ENCODE measurements at places on chromosomes 5 and 9.

DNA sequence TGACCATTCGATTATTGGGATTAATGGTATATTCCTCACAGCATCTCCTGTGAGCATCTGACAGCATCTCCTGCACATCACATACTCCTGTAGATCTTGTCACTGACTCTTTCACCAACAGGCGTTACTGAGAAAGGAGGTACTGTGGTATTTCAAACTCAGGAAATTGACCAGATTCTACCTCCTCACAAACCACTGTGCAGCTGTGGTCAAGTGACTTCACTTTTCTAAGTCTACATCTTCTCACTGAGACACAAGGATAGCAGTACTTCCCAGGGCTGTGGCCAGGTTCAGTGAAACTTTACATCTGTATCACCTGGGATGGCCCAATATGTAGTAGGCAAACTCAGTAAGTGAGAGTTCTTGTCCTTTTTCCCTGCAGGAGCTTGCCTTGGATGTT, 332.3 kb upstream of the ADAMTSL1 start:
- DNase-seq: no peak

- no peak for DNase-seq
Measured at GRCh38 chr5:126543660-126544059, 51.4 kb downstream of the ALDH7A1 start.

GRCh38 chr9:134891053-134891452, 10.4 kb downstream of the FCN2 start:
- no peak for DNase-seq

DNA sequence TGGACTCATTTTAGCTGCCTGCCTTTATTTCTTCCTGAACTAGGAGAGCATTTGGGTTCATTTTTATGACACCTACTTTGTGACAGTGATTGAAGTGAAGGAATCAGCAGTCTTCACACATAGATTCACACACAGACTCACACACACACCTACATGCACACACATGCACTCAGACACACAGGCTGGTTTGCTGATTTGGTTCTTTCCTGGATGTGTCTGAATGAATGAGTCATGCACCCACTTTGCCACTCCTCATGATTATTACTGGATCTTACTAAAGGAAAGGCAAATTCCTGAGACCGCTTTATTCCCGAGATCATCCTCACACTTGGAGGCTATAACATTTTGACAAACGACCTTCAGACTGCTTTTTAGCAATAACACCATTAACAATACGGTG, 529.5 kb downstream of the AGTPBP1 start:
- no peak for DNase-seq

DNA sequence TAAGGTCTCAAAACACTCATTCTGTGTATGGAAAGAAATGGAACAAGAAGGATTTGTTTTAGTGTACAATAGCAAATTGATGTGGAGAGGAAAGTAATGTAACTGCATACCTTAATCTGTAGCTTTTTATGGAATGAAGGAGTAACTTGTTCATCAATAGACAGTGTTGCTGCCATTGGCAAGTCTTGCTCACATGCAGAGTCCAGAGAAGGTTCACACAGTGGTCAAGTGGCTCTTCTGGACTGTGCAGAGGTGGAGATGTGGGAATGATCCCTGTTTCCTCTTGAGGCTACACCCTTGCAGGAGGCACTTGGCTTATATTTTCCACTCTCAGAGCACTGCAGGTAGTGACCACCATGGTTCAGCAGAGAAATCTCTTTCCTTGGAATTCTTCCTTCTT, 132.9 kb upstream of the ANKH start:
- DNase-seq: no peak

- no peak for DNase-seq
Measured at GRCh38 chr9:80066931-80067330, 495.2 kb downstream of the TLE4 start.

GRCh38 chr9:2493109-2493508, 128.5 kb upstream of the VLDLR start:
- no peak for DNase-seq

DNA sequence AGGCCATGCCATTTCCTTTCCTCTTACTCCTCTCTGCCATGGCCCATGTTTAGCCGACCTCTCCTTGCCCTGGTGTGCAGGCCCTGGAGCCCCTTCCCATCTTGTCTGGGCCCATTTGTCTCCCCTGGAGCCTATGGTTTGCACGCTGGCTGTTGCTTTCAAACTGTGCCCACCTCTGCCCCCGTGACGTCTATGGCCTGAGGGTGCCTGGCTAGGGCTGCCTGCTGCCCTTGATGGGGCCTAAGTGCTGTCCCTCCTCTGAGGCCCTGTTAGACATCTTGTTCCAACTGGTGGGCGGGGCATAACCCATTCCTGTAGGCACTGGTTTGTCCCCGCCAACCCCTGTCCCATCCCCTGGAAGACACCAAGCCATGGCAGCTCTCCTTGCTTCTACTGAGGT, 22.7 kb upstream of the ENHO start:
- no peak for DNase-seq

DNA sequence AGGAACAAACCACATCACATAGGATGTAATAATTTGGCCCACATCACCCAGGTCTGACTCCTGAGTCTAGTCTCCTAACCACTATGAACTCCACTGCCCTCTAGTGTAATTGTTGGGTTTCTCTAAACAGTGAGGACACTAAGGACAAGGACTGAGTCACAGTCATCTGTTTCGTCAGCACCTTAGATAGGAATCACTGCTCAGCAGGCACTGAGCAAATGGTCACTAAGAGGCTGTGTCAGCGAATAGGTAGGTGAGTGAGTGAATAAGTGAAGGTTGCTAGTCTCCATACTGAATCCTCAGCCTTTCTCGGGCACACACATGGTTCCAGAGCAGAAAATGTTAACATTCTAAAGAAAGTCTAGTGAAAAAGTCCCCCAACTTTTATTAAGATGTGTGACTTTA, 278.6 kb downstream of the SPOCK1 start:
- DNase-seq: no peak

GRCh38 chr5:120304663-120305062, 159.4 kb upstream of the PRR16 start:
- no peak for DNase-seq

DNA sequence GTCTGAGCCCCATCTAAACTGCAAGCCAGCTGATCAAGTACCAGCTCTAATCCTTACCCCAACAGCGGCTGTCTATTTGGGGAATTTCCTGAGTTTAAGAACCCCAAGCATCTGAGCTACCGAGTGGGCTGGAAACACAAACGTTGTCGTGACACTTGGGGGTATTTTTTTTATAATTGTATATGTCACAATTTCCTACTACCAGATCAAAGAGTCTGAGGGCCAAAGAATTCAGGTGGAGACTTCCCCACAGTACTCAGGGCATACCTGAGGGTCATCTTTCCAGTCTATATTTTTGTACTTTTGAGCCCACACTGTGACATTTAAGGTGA, 42.8 kb downstream of the PTTG1 start:
- no peak for DNase-seq

DNA sequence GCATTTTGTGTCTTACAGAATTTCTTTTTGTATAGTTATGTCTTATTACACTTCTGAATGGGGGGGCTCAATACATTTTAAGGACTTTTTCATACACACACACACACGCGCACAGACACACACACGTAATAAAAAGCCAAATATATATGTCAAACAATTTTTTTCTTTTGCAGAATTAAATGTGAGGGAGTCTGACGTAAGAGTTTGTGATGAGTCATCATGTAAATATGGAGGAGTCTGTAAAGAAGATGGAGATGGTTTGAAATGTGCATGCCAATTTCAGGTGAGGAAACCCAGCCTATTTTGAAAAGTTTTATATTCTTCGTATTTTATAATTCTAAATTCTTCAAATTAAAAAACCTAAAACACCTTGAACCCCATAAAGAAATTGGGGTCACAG, 25.6 kb downstream of the TMEFF1 start:
- no peak for DNase-seq

DNA sequence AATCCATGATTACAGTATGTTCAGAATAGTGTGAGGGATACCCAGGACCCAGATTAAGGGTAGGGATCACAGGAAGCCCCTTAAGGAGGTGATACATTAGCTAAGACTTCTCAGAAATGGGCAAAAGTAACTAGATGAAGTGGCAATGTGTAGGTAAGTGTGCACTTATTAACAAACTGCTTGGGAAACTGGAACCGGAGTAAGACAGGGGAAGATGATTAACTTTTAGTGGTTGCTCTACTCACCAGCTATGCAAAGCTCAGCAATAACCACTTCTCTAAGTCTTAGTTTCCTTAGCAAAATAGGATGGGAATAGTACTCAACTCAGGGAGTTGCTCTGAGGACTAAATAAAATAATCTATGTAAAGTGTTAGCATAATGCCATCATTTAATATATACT, 182.2 kb downstream of the MCTP1 start:
- no peak for DNase-seq

GRCh38 chr5:96434201-96434645, 1.2 kb upstream of the PCSK1 start:
- DNase-seq: no peak

- DNase-seq: no peak
Measured at GRCh38 chr9:4686112-4686511, 6.7 kb downstream of the CDC37L1 start.

- no peak for DNase-seq
Measured at GRCh38 chr5:83434946-83435345, 36.6 kb upstream of the VCAN start.

- no peak for DNase-seq
Measured at GRCh38 chr9:84875193-84875592, 205.7 kb downstream of the NTRK2 start.

DNA sequence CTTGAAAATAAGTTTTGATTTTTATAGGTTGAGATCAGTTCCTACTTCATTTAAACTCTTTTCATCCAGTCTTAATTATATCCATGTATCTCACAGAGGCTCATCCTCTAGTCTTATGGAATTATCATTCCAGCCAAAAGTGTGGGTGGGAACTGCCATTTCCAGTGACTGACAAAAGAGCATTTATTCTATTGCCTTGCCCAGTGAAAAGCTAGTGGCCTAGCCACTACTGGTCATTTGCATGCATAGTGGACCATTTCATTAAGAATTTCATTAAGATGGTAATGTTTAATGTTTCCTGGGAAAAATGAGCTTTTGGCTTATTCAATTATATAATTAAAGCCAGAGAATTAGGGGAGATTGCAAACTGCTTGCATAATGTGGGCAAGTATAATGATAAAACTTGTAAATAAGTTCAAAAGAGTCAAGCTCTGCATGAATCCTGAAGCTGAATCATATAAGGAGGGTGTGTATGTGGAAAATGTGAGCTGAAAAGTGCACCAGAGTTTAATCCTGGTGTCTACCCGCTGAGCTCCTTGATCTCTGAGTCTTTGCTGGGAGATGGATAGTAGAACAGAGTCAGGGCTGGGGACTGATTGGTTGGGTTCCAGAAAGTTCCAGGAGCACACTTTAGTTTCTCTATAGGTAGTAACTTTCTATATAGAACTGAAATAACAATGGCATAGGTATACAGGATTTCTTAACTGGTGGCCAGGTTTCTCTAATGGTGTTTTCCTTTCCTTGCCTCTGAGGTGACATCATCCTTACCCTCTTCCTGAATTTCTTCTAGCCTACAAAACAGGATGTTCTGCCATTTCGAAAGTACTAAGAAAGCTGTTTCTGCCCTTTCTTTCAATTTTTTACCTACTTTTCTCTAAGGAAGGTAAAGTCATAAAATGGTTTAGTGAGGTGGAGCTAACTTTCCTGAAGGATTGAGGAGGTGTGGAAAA, 78.5 kb downstream of the KIF4B start:
- DNase-seq: no peak

GRCh38 chr9:98064623-98065392, 8.3 kb downstream of the NANS start:
- DNase-seq: no peak

DNA sequence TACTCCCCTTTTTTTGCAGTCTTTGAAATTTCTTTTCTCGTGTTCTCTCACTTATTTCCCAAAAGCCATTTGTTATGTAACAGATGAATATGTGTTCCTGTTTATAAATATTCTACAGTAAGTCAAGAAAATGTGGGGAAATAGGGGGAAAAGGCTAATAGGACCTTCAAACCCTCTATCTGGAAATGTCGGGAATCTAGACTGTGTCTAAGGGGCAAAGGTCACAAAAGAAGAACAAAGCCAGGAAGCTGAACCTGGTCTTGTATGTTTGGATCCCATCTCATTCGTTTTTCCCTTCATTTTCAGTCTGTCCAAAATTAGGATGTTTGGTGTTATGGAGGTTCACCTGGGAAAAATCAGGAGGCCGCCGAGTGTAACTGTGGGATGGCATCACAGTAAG, 490.3 kb downstream of the NR2F1-AS1 start:
- no peak for DNase-seq

DNA sequence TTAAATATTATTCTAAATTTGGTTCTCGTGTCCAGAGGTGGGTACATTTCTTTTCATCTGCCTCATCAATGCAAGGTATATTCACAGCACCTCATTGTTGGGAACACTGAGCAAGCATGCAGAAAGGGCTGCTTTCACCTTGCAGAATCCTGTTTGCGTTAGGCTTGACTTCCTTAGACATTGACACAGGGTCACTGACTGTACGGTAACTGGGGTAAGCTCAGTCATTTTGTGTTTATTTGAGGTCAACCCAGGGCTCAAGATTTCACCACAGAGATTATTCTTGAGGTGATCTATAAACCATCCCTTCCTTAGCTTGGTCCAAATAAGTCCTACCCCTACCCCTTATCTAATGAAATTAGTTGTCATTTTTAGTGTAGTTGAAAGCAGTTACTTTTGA, 1.7 kb upstream of the PTPDC1 start:
- no peak for DNase-seq

- DNase-seq: no peak
Measured at GRCh38 chr5:178341851-178342140, 109.2 kb upstream of the PHYKPL start.

DNA sequence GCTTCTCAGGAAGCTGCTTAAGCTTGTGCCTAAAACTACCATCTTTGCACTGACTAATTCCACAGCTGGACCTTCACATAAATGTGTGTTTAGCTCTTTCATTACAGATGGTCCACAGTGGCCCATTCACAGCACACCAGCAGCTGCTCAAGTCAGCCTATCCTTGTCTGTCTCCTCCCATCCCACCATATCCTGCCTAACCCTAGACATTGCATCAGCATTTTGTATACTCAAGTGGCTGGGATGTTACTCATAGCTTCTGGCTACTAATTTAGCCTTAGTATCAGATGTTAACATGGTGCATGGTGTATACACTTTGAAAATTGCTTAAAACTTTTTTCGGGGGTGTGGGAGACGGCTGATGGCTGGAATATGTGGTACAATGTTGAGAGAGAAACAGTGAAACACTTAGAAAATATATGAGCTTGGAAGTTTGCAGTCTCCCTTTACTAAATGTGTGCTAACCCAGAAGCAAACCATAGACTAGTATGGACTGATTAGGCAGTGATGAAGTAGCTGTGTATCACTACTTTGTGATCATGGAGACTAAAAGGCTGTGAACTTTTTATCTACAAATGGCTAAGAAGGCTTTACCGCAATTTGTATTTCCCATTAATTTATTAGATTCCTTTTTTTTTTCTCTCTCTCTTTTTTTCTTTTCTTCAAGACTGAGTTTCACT, 83.1 kb downstream of the JMY start:
- DNase-seq: no peak

GRCh38 chr5:640461-641330, 28.6 kb downstream of the CEP72 start:
- DNase-seq: no peak

- no peak for DNase-seq
Measured at GRCh38 chr9:121286973-121287741, 19.2 kb downstream of the GSN start.

All from stimulated activated naive B cell treated with anti-CD40 and anti-IgM and Interleukin-4, amounts not matched to agents 10 μg/mL and 1 μg/mL and 100 μg/mL, for 72 hours (primary cell).